ENCODE measurements at places on chromosomes 5 and 9. TPM values are rescaled to one million over a fixed set of nuclear protein-coding genes. Genes with fewer than 3 reads are reported as not detected.

GRCh38 chr9:98927724-98928123 lies 16.0 kb upstream of the COL15A1 start:
- DNase-seq: no peak

DNA sequence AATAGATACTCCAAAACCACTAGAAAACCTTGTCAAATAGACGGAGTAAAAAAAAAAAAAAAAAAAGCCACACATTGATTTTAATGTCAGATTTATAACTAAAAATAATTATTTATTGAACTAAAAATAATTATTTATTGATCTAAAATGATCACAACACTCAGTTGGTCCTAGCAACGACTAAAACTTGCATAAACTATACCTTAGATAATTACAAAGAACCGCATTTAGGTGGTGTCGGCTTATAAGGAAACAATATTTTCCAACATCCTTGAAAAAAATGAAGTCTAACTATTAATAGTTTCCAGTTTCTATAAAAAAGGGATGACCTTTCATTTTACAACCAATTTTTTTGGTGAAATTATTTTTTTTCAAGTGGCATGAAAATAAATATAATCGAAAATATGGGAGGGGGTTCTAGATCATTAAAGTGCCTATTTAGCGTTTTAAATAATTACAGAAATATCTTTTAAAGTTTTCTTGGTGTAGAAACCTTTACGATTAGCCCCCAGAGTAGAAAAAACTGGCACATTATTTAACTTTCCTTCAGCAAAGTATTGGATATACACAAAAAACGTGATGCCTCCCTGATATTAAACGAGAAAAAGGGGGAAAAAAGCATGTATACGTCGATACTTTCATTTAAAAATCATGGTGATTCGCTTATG lies 3.7 kb downstream of the ARRDC3 start:
- DNase-seq: no peak

DNA sequence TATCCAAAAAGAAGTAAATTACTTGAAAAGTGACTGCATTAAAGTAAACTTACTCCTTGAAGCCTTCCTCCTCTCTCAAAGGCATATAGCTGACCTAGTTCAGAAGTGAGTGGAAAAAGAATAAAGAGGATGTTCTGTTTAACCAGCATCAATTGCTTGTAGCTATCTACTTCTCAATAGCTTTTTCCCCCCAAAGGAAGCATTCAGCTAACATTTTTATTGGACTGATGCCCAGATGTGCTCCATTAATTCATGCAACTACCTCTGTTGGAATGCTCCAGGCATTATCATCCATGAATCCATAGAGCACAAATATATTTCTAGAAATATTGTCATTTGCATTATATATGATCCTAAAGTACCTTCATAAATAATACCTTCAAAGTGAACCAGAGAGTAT lies 132.8 kb downstream of the RASEF start:
- DNase-seq: no peak

GRCh38 chr5:141632650-141633049 lies 4.0 kb downstream of the HDAC3 start:
- DNase-seq: no peak

DNA sequence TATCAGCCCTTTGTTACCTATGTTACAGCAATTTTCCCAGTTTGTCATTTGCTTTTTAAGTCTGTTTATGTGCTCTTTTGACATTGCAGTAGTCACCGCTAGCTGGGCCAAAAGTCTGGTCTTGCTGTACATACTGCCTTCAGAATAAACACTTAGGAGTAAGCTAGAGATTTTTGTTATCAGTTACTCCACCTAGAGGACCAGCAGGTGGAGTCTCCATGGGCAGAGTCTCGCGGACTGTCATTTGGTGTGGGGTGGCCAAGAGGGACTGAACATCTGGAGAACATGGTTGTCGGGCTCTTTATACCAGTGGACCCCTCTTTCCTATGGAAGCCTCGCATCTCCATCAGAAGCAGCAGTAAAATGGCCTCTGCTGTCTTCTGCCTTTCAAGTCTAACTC lies 10.8 kb upstream of the MGAT1 start:
- DNase-seq: no peak

- DNase-seq: no peak
Measured at GRCh38 chr5:23994581-23995370, 487.4 kb downstream of the PRDM9 start.

The BTNL9 gene
- 0.15 TPM for total RNA-seq

The MEIKIN gene
- total RNA-seq: not detected

DNA sequence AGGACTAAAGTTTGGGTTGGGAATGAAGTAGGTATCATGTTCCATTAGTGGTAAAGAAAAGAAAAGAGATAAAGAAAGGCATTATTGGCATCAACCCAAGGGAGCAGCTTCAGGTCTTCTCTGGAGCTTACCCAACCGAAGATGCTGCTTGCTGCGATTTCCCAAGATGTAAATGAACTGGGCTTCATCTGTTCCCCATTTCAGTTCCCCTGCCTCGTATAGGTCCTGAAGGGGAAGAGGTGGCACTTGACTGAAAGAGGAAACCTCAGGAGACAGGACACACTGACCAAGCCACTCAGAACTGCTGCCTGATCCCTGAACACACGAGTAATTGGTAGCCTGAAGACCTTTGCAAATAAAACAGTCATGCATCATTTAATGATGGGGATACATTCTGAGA lies 24.6 kb downstream of the ANXA6 start:
- DNase-seq: no peak

All from glomerular endothelial cell (primary cell).